Activated T-cell treated with anti-CD3 and anti-CD28 coated beads, Interleukin-2, amount 50 U/mL, for 72 hours (primary cell): ENCODE measurements at places on chromosomes 5 and 9. TPM values are rescaled to one million over a fixed set of nuclear protein-coding genes. Genes with fewer than 3 reads are reported as not detected.

Gene MCTP1
- total RNA-seq = 1.2 TPM

Gene TNIP1
- total RNA-seq = 358 TPM

Gene CARD6
- total RNA-seq = 0.76 TPM

Gene EIF4E1B
- not detected for total RNA-seq

Gene SLC34A3
- total RNA-seq = 0.12 TPM

Gene ERCC6L2
- total RNA-seq = 30.7 TPM

Gene CCL28
- total RNA-seq = 15.2 TPM

Gene MYMK
- not detected for total RNA-seq

Gene BHMT2
- total RNA-seq = not detected

Gene CCNJL
- not detected for total RNA-seq

Gene WHRN
- total RNA-seq = 8.6 TPM

DNA sequence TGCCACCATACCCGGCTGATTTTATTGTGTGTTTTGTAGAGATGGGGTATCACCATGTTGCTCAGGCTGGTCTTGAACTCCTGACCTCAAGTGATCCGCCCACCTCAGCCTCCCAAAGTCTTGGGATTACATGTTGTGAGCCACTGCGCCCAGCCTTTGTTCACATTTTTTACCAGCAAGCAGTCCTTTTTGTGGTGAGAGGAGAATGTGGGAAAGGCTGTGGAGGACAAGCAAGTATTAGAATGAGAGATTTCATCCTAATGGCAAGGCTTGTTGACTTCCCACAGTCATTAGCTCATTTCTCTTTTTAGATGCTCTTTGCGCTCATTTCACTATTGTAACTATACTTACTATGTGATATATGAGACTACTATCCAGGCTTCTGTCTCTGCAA lies 6.1 kb downstream of the IL31RA start:
- no peak for DNase-seq

DNA sequence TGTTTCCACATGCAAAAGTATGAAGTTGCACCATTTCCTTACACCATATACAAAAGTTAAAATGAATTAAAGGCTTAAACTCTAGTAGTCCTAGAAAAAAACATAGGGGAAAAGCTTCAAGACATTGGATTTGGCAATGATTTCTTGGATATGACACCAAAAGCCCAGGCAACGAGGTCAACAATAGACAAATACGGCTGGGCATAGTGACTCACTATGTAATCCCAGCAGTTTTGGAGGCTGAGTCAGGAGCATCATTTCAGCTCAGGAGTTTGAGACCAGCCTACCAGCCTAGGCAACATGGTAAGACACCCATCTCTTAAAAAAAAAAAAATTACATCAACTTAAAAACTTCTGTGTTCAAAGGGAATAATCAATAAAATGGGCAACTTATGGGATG lies 30.9 kb upstream of the SREK1 start:
- no peak for DNase-seq

DNA sequence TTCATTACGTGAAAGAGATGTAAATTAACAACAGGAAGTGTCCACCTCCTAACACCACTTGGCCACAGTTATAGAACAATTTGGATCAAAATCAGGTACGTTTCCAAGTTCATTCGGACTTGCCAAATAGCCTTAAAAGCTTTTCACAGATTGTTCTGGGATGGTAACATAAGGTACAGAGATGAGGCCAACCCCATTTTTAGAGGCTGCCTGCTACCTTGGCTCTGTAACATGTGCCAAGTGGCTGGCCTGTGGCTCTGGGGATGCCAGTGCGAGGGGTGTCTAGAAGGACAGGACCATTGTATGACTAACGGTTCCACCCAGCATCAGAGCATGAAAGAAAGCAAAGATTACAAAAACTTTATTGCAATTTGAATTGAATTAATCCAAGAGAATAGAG lies 91.0 kb downstream of the LHFPL2 start:
- no peak for DNase-seq

- peak; percentile 65 for DNase-seq
Measured at GRCh38 chr5:119079318-119079921, 8.5 kb downstream of the DMXL1 start.

GRCh38 chr5:76084496-76085242 lies 1.5 kb downstream of the SV2C start:
- peak; percentile 28 for DNase-seq

- peak; percentile 15 for DNase-seq
Measured at GRCh38 chr9:101586651-101587050, 8.1 kb downstream of the PPP3R2 start.

GRCh38 chr5:17482790-17483189 lies 15.2 kb upstream of the TAF11L2 start:
- DNase-seq = no peak

DNA sequence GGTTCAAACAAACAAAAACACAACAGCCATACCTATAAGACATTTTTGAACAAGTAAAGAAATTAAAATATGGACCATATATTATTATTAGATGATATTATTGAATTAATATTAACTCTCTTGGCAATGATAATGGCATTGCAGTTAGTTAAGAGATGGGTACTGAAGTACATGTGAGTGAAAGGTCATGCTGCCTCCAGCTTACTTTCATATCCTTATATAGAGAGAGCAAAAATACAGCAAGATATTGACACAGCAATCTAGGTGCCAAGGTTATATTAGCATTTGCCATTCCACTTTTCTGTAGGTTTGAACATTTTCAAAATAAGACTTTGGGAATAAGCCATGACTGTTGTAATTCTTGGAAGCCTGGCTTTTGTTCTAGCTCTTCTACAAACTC lies 6.1 kb downstream of the TNFSF8 start:
- no peak for DNase-seq

DNA sequence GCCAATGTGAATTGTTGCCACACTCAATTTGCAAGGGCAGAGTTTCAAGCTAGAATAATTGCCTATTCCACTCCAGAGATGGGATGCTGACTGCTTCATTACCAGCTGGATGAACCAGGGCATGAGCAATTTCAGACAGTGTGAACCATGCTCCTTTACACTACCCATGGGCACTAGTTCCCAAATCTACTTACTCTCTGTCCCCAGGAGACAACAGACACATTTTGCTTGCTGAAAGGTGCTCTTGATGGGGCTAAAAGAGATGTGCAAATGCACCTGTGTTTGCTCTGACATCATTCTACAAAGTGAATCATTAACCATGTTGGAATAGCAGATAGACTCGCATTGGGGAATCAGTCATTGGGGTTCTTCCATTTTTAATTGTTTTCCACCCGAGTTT lies 522.3 kb upstream of the NUDT12 start:
- DNase-seq = no peak

GRCh38 chr5:52947851-52948250 lies 41.3 kb upstream of the ITGA2 start:
- no peak for DNase-seq

DNA sequence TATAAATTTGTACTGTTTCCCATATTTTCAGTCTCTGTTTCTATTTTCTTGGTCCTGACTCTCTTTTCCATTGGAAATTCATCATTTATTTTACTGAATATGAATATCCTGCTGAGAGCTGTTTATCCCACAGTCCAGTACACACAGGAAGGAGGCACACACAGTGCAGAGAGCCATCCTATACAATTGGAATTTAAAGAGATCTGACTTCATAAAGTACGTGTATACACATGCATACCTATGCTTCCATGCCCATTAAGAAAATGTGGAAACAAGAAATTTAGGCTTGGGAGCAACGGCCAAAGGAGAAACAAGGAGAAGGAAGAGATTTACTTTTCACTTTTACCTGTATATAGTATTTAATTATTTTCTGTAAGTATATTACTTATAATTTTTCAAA lies 99.2 kb downstream of the NFIB start:
- no peak for DNase-seq

DNA sequence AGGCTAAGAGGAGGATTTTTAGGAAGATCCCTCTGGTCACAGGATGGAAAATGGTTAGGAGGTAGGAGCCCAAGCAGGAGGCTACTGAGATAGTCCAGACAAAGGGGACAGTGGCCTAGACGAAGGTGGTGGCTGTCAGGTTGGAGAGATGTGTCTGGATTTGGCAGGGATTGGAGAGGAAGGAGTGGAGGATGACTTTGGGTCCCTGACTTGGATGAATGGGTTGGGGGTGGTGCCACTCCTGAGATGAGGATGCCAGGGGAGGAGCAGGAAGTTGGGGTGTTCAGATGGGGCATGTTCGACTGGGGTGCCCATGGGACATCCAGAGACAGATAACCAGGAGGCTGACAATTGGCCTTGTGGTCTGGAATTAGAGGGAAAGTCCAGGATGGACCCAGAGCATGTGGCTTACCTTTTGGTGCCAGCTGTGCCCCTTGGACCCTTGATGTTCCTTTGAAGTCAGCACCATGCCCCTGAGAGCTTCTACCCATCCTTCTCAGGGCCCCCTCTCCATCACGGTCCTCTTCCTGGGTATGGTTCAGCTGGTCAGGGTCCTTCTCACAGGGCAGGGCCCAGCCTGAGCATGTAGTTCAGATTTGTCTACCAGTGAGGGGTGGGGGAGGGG lies 15.1 kb upstream of the IGFBPL1 start:
- DNase-seq = no peak

- peak; percentile 39 for DNase-seq
Measured at GRCh38 chr5:163565931-163566608, 60.7 kb downstream of the MAT2B start.
